ENCODE measurements at places on chromosomes 5 and 9. TPM values are rescaled to one million over a fixed set of nuclear protein-coding genes. Genes with fewer than 3 reads are reported as not detected.

DNA sequence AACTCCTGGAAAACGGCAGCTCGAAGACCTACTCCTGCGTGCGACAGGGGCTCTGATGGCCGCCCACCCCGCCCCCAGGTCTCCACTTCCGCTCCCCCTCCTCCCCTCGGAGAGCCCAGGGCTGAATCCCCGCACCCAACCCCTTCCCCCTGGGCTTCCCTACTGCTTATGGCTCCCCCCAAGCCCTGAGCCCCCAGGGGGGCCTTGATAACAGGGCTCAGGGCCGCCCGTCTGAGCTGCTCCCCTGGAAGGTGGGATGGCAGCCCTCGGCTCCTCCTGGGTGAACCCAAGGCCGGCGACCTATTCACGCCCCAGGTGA is 30.4 kb downstream of the GLT6D1 start:
- DNase-seq, result no peak

Gene MYMK
- not detected for total RNA-seq

DNA sequence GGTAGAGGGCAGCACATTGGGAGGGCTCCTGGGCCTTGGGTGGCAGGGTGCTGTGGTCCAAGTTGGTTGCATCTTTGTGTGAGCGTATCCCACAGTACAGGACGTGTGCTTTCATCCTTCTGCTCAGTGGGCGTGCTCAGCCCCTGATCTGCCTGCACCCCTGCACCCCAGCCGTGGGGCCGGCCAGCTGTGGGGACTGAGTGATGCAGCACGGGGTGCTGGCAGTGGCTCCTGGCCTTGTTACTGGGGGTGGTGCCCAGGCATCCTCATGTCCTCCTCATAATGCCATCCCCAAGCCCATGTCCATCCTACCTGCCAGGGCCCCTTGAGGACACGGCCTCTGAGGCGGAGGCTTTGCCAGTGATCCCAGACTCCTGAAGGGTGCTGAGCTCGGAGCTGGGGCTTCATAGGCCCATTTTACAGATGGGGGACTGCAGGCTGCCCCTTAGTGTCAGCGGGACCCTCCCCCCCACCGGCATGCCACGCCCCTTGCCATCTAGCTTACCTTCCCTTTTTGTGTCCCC is 100.7 kb downstream of the PHF2 start:
- peak; percentile 3 for DNase-seq

DNA sequence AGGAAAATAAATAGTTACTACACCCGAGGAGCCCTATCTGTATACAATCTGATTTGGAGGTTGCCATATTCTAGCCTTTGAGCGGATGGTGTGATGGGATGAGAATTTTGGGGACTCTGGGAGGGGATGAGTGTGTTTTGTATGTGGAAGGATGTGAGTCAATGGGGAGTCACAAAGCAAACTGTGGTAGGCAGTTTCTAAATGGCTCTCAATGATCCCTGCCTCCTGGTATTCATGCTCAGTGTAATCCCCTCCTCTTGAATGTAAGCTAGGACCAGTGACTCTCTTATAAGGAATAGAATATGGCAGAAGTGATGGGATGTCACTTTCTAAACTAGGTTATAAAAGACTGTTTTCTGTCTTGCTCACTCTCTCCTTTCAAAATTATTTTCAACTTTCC is 205.7 kb upstream of the RIOK2 start:
- DNase-seq, result no peak

Gene GLE1
- 22.8 TPM for total RNA-seq

Gene ORM2
- not detected for total RNA-seq

- DNase-seq, result no peak
Observed at GRCh38 chr9:38281196-38281595, 111.3 kb upstream of the ALDH1B1 start.

Gene ADRA1B
- 1.6 TPM for total RNA-seq

- no peak for DNase-seq
Observed at GRCh38 chr9:87650611-87651295, 75.2 kb upstream of the CTSL start.

DNA sequence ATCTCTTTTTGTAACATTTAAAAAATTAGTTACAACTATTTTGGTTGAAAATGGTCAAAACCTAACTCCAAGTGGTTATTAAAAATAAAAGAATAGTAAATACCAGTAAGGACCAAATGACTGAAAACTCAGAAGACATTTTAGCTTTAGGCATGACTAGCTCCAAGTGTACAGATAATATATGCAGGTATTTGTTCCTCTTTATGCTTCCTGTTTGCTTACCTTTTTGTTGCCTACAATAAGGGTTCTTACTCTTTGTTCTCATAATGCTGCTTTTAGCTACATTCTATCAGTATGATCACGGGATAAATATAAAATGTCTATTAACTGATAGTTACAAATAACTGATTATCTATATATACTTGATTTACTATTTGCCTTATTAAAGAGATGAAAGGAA is 259.6 kb downstream of the CDH12 start:
- no peak for DNase-seq

DNA sequence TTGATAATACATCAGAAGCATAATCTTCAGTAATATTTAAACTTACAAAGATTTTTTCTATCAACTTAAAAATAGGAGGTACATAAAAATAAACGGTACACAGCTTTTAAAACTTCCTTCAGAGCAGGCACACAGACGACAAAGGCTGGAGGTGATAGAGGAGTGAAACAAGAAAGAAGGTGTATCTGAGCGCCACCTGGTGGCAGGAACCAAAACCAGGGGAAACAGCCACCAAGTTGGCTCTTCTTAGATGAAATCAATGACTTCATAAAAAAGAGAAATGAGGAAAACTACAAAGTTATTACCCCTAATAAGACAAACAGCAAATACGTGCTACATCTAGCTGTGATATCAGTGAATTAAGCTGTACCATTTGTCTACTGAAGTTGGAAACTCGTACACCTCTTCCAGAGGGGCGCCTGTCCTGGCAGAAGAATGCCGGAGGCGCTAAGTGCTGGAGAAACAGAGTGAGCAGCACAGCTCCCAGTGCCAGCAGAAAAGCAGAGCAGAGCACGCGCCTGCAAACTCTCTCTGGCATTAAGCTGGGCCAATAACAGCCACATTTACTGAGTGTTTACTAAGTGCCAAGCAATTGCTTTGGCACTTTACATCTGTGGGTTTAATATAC is 85.9 kb downstream of the SETX start:
- peak; percentile 82 for DNase-seq

Gene STING1
- total RNA-seq, result 109 TPM

DNA sequence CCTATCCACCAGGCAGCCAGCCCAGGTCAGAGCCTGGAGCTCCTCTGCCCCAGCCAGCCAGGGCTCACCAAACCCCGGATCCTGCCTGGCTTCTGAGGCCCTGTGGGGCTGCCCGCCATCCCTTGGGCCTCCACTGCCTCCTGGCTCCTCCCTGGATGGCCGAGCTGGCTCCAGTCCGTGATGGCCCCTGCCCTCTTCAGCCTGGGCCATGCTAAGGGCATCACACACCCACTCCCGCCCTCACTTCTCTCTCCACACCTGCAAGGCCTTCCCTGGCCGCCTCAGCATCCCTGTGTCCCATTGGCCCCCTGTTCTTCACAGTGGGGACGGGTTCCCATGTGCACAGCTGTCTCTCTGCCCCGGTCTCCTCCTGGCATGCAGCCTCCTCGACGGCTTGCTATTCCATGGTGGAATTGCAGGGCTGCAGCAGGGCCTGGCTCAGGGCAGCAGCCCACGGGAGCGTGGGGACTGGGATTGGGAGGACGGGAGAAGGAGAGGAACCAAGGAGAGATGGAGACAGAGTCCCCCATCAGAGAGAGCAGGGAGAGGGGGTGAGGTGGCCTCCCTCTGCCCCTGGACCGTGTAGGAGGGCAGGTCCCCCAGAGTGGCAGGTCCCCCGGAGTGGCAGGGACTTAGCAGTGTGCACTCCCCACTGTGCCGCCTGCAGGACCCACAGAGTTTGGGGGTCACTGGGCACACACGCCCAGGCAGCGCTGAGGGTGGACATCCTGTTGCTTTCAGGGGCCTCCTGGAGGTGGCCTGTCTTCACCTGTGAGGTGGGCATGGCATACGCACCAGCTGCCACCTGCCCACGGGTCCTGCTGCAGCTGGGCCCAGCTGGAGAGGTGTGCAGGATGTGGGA is 16.7 kb upstream of the RNU6ATAC start:
- DNase-seq, result peak; percentile 62

Gene LRRTM2
- 0.03 TPM for total RNA-seq

DNA sequence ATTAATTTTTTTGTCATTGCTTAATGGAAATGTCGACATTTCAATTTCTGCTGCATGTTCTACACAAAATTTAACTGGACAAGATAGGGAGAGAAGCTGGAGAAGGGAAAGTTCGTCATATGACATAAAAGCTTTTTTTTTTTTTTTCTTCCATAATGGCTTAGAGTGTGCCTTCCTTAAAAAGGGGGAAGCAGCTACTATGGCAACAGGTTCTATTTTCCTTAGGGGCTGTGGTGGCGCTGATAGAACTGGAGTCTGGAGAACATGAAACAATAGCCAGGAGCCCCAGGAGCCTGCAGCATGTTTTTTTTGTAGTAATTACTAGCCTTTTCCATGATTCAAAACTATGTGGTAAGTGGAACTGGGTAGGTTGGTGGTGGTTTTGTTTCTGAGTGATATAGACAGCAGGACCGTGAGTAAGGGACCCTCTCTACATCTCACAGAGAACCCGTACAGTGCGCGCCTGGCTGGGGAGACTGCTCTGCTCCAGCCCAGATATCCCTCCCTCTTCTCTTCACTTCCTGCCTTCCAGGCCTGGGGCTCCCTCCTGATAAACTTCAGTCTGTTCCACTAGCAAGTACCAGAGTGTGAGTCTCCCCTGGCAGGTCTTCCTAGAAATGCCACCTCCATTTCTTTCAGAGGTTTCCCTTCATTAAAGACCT is 301.6 kb downstream of the NR3C1 start:
- DNase-seq, result no peak

DNA sequence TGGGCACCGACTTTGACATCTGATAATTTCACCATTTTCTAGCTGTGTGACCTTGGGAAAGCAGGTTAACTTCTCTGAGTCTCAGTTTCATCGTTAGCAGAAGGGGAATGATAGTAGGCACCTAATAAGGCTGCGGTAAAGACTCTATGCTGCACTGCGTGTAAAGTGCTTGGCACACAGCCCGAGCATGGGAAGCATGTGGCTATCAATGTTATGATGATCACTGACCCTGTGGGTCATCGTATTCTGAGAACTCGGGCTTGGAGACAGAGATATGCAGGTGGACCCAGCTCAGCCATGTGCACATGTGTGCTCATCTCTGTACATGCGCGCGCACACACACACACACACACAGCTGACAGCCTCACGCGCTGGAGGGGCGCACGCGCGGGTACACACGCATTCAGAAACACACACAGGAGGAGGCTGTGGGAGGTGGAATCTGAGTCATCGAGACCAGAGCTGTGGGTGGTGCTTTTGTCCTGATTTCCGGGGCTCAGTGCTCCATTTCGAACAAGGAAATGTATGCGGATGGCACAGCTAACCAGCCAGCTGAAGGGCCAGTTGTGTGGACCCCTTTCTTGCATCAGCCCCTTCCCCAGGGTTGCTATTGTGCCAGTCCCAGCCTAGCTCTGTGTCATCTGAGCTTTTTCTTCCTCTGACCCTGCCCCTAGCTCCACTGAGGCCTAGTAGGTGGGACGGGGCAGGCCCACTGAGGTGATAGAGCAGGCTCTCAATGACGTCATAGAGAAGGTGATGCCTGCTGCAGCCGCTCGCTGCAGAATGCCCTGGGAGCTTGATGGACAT is 11.1 kb upstream of the ARAP3 start:
- no peak for DNase-seq

Gene TEK
- 32.6 TPM for total RNA-seq

Gene PCDHGA9
- 7.6 TPM for total RNA-seq

Gene TRMO
- total RNA-seq, result 20.3 TPM

- peak; percentile 93 for DNase-seq
Observed at GRCh38 chr5:150656191-150657132, 4.6 kb upstream of the MYOZ3 start.

Gene SHOC1
- 0.16 TPM for total RNA-seq

Gene IL33
- total RNA-seq, result 22.7 TPM

DNA sequence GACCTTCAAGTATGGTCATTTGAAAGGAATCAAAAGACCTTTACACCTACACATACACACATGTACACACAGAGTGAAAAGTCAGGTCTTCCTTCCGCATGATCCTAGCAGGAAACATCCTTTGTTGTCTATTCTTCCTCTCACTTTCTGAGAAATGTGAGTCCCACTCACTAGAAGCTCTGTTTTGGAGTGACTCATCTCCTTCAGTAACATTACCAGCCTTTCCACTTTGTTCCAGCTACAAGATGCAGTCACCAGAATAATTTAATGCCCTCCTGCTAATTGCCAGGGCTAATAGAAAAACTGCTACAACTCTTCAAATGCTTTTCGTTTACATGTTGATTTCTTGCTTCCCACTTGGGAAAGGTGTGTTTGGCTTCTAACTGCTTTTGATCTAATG is 417.3 kb downstream of the RASEF start:
- DNase-seq, result no peak

GRCh38 chr5:8788246-8788645 is 757.6 kb downstream of the SEMA5A start:
- no peak for DNase-seq

Gene RIMOC1
- 28.9 TPM for total RNA-seq

DNA sequence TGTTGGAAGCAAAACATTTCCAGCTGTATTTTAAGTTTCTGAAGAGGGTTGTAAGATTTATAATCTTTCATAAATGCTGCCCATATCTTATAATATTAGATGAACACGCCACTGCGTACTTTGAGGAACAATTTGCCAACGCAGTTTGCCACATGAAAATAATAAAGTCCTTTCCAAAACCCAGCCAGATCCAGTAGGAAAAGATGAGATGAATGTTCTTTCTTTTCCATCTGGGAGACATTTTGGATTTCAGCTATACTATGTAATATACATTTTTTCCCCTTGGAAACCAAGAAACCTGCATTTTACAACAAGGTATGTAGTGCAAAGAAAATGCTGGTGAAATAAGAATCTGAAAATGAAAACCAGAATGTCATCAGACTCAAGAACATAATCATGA is 125.4 kb downstream of the NFIB start:
- no peak for DNase-seq

Gene ZNF879
- total RNA-seq, result 4.3 TPM

- DNase-seq, result no peak
Observed at GRCh38 chr5:140338336-140338735, 8.1 kb downstream of the HBEGF start.

Gene ABCA2
- 72.1 TPM for total RNA-seq

GRCh38 chr5:1495525-1495897 is 28.2 kb downstream of the LPCAT1 start:
- DNase-seq, result no peak

- DNase-seq, result no peak
Observed at GRCh38 chr5:80835128-80835527, 125.0 kb upstream of the RASGRF2 start.

Gene FGF18
- 1.8 TPM for total RNA-seq

- DNase-seq, result no peak
Observed at GRCh38 chr5:41334758-41335157, 121.4 kb upstream of the C6 start.

DNA sequence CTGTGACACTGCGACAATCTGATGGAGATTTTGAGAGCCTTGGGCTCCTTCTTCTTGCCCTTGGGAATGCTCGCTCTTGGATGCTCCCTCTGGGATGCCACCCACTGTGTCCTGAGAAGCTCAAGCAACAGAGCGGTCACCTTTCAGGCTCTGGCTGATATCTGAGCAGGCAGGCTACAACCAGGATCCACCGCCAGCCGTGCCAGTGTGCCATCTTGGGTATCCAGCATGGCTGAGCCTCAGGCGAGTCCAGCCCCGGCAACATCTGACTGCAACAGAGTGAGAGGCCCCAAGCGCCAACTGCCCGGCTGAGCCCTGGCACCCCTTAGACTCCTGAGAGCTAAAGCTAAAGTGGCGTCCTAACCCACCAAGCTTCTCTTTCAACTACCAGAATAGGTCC is 202.1 kb downstream of the IRX2 start:
- no peak for DNase-seq

GRCh38 chr5:96743065-96743768 is 64.5 kb downstream of the ERAP1 start:
- no peak for DNase-seq

Gene PAX5
- total RNA-seq, result 2.7 TPM
